ENCODE measurements at places on chromosomes 11 and 22.

DNA sequence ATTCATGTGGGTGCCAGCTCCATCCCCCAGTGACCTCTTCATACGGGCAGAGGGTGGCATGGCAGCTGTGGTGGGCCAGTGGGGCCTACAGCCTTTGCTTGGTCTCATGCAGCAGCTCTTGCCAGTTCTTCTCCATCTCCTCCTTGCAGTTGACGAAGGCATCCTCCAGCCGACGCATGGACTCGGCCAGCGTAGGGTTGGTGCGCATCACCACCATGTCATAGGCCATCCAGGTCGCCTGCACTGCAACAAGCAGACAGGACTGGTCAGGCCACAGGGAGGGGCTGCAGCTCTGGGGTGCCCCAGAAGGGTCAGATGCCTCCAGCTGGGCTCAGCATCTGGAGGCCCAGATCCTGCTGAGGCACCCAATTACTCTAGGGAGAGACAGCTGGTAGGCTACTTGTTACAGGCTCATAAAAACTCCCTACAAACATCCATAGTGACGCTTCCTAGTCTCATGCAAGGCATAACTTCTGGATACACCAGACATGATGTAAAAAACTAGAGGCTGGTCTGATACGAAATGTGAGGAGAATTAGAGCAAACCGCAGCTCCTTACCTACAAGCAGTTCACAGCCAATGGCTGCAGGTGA is 5.6 kb downstream of the KLHDC7B start:
- DNase-seq = no peak

DNA sequence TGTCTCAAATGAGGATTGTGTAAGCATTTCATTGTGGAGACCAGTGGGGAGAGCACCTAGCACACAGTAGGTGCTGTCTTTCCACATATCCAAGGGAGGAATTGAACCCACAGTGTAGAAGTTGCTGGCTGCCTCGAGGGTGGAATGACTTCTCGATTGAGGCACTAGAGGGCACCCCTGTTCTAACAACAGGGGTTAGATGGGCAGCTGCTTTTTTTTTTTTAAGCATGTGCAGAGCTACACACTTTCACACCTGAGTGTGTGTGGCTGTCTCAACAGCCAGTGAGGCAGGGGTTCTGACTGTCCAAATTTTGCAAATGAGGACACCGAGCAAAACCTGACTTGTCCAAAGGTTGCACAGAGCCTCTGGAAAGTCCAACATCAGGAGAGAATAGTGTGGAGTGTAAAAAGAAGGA is 118.2 kb upstream of the CRYBB3 start:
- peak; percentile 11 for DNase-seq

DNA sequence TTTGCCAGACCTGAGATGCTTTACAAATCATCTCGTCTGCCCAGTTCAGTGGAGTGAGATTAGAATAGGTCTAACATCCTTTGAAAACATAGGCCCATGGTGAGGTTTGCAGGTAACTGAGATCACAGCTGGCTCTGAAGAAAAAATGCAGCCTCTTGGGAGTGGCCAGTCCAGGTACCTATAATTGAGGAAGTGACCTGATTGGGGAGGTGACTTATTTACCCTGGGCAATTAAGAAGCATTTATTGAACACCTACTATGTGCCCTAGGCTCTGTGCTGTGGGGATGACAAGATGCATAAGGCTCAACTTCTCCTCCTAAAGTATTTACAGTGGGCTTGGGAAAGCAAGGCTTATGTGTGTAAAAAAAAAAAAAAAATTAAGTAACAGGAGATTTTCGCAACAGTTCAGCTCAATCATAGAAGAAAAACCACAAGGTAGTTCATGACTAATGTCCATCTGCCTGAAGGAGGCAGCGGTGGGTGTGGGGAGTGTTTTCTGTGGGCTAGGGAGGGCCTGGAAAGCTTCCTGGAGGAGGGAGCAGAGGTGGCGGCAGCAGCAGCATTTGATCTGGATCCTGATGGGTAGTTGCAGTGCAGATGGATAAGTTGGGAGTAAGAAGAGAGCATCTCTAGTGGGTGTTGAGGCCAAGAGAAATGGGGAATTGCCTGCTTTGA is 16.1 kb downstream of the MICAL2 start:
- DNase-seq = no peak

DNA sequence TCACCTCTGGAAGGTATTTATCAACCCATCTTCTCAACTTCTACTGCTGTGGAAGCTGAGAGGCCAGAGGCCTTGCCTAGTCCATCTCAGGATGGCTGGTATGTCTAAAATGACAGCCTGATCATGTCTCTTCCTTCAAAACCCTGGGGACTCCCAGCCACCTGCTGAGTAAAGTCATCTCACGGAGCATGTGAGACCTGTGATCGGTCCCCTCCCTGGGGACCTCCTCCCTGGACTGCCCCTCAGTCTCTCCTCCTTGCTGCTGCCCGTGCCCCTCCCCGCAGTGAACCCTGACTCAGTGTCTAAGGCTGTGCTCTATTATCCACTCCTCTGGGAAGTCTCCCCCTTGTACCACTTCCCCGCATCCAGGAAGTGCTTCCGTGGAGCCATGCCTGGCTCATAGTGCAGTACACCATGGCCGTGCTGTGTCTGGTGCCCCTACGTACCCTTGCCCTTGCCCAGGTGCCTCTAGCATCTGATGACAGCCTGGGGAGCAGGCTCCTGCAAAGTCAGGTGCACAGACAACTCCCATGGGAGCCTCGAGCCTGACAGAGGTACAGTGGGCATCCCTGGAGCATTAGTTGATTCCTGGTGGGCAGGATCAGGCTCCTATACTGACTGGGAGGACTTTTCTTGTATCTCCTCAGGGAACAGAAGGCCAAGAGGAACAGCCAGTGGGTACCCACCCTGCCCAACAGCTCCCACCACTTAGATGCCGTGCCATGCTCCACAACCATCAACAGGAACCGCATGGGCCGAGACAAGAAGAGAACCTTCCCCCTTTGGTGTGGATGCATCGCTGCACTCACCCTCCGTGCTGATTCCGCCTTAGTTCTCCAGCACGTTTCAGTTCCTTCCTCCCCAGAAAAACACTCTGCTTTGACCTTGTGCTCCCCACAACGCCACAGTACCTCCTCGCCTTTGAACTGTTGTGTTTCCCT is 13.8 kb downstream of the SMARCB1 start:
- no peak for DNase-seq

- no peak for DNase-seq
These were observed 107.1 kb upstream of the CD44 start for GRCh38 chr11:35031867-35032266.

DNA sequence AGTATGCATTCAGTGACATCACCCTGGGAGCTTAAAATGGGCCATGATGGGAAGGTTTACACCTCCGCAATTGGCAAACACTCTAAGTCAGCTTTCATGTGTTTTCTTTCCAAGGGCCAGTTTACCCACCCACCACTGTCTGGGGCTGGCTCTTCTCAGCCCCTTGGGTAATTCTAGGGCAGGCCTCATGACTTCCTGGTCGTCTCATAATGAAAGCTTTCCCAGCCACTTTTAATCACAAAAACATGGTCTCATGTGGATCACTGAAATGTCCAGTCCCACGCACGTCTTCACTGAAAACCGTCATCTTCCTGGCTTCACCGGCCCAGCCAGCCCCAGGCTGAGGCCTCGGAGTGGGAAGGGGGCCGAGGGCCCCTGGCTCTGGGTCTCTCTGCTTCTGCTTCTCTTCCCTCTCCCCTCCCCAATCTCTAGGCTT is 58.5 kb upstream of the ANO1 start:
- DNase-seq = no peak

GRCh38 chr11:90476442-90477007 is 253.7 kb upstream of the CHORDC1 start:
- DNase-seq = peak; percentile 23

DNA sequence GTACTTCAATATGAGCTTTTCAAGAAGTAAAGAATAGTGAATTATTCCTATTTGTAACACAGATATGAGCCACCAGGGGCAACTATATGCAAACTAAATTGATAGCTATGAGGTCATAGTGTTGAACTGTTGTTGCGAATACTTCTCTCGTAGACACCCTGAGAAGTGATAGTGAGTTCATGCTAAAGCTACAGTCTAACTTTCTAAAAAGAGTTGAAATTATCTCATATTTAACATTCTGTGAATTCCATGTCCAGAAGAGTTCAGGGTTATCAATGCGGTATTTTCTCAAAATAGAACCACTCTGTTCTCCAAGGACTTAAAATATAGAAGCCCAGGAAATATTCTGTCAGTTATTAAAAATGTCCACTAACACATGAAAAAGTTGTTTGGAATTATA is 185.4 kb downstream of the AASDHPPT start:
- DNase-seq = no peak

GRCh38 chr11:107243929-107244328 is 213.7 kb downstream of the CWF19L2 start:
- DNase-seq = no peak

- no peak for DNase-seq
These were observed 31.2 kb upstream of the SPON1 start for GRCh38 chr11:13931356-13931755.

- no peak for DNase-seq
These were observed 14.0 kb upstream of the ACR start for GRCh38 chr22:50723991-50724390.

DNA sequence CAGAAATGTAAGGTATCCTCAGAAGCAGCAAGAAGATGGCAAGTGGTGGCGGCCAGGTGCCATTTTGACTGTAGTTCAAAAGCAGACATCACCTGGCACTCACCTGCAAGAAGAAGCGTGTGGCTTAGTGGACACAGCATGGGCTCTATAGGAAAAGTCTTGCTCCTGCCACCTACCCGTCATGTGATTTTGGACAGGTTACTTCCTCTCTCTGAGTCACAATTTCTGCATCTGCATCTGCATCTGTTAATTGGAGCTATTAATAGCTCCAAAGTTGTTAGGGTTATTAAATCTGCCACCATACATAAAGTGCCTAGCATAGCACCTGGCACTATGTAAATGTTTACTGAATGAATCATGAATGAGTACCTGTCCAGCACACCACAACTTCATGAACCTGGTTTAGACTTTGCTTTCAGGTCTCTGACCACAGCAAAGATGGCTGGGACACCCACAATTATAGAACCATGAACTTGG is 16.8 kb downstream of the RAB30 start:
- DNase-seq = peak; percentile 97

All from NCI-H510A treated with DMSO at 0.1 percent for 48 hours (cell line).